Nephron progenitor cell (in vitro differentiated cells): ENCODE measurements at places on chromosomes 11 and 22.

DNA sequence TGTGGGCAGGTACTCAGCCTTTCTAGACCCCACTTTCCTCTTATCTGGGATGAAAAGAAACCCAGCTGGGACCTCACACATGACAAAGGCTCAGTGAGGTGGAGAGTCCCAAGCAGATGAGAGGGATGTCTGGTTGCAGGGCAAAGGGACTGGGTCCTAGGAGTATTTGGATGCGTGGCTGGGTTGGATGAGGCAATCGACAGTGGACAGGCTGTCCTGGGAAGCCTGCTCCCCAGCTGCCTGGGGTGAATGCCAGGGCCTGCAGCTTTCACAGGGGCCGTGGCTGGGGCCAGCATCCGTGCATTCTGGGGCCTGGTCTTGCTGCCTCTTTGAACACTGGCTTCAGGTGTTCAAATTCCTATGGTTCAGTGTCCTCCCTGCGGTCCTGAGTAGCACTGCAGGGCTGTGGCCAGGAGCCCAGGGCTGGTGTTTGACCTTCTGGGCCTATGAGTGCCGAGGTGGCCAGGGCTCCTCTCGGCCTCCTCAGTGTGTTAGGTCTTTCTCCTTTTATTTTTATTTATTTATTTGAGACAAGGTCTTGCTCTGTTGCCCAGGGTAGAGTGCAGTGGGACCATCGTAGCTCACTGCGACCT lies 65.3 kb downstream of the MCM5 start:
- DNase-seq: no peak

DNA sequence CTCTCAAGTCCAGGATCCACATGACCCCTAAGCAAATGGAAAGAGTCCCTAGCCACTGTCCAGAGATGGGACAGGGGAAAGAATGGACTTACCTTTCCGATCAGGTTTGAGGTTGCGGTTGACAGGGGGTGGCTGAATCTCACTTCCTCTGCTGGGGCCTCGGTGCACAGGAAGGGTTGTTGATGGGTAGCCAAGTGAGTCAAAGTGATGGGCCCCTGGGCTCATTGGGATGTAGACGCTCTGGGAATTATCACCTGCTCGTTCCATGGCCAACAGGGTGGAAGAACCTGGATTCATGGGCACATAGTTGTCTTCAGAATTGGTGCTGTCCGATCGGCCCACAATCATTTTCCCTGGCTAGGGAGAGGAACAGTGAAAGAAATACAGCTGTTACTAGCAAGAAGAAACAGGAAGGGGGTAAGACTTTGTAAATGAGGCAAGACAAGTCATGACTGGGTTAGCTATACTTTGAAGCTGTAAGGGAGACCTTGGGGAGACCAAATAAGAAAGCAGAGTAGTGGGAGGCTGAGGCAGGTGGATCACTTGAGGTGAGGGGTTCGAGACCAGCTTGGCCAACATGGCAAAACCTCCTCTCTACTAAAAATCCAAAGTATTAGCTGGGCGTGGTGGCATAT lies 34.7 kb downstream of the USP35 start:
- no peak for DNase-seq

DNA sequence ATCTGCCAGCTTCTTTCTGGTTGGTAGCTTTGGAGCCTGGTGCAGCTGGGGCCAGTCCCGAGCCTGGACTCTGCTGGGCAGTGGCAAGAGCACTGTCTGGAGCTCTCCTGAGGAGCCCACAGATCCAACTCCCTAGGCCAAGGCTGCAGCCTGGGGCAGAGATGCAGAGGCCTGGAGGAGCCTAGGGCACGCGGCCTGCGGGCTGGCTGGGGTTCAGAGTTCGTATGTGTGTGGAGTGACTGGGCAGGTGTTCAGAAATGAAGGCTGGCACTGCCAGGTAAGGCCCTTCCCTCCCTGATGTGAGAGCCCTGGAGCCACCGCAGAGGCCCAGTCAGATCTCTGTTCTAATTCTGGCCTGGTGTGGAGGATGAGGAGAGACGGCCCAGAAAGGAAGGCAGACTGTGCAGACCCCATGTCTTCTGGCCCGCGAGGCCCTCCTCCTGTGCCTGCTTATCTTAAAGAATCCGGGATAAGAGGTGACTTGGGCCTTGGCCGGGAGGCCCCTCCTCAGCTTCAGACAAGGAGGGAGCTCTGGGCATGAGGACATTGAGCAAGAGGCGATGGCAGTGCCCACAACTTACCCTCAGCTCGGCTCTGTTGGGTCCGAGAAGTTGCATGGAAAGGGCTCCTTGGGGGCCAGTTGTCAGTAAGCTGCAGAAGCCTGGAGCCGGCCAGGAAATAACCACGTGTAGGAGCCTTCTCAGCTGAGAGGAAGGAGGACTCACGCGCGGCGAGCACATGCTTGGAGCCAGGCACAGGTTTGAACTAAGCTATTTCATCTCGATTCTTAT lies 62.2 kb upstream of the B3GAT1 start:
- DNase-seq: no peak

GRCh38 chr11:72816404-72816990 lies 2.3 kb downstream of the ATG16L2 start:
- DNase-seq: no peak

DNA sequence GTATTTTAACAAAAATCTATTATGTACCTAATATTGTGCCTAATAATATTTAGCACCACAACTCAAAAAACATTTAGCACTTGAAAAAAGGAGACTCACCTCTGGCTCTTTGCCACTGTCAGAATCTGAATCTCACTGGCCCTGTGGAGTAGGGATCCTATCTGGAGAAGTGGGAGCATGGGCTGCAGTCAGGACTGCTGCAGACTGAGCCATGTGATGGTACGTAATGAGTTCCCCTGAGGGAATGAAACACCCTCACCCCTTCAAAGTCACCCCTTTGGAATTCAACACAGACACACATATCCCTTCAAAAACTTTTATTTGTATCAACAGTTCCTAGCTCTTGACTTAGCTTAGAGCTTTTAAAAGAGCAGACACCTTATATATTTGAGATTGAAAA lies 6.5 kb downstream of the PTPMT1 start:
- DNase-seq: no peak

DNA sequence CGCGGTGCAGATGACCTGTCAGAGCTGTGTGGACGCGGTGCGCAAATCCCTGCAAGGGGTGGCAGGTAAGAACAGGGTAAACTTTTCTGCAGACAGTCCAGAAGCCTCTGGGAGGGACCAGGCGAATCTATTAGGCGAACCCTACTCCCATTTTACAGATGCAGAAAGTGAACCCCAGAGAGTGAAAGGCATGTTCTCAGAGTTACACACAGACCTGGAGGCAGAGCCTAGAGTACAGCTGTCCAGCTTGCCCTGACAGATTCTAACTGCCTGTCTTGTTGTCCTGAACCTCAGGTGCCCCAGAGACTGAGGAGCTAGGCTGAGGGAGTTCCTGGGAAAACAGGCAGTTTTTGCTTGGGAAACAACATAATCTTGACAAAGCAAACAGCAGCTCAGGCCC lies 665 bp downstream of the CCS start:
- no peak for DNase-seq

- no peak for DNase-seq
Observed at GRCh38 chr11:80862011-80862410, 1421.2 kb upstream of the TENM4 start.

- DNase-seq: no peak
Observed at GRCh38 chr11:41779401-41779960, 320.0 kb upstream of the LRRC4C start.

DNA sequence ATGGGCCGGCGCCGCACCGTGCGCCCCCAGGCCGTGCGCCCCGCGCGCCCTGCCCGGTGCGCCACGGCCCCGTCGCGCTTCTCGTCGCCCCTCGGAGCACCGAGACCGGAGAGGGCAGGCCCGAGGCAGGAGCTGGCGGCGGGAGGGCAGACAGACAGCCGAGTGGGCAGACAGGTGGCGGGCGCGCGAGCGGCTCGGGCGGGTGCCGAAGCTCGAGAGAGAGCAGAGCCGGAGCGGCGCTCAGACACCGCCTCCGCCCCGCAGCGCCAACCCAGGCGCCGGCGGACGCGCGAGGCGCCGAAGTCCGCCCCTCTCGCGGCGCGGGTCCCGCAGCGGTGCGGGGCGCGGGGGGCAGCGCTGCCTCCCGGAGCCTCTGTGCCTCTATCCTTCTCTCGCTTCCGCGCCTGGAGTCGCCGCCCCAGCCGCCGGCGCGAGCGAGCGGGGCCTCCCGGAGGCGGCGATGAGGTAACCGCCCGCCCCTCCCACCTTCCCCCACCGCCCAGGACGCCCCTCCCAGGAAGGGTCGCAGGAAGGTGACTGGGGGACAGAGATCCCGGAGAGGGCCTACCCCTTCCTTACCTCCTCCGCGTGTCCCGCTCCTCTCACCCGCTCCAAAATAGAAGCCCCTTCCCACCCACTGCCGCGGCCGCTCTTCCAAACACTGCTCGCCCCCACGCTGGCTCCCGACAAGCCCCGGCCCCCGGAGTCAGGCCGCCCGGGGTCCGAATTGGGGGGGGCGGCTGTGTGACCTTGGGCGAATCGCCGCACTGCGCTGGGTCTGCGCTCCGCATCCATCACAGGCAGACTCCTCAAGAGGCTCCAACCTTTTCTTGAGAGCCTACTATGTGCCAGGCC lies at the start of gene RASL10A:
Gene RASL10A (minus strand): TSS at position 412 of the 855 bp plus-strand sequence. CDS start 451 bp downstream, outside the sequence.
- peak; percentile 57 for DNase-seq

DNA sequence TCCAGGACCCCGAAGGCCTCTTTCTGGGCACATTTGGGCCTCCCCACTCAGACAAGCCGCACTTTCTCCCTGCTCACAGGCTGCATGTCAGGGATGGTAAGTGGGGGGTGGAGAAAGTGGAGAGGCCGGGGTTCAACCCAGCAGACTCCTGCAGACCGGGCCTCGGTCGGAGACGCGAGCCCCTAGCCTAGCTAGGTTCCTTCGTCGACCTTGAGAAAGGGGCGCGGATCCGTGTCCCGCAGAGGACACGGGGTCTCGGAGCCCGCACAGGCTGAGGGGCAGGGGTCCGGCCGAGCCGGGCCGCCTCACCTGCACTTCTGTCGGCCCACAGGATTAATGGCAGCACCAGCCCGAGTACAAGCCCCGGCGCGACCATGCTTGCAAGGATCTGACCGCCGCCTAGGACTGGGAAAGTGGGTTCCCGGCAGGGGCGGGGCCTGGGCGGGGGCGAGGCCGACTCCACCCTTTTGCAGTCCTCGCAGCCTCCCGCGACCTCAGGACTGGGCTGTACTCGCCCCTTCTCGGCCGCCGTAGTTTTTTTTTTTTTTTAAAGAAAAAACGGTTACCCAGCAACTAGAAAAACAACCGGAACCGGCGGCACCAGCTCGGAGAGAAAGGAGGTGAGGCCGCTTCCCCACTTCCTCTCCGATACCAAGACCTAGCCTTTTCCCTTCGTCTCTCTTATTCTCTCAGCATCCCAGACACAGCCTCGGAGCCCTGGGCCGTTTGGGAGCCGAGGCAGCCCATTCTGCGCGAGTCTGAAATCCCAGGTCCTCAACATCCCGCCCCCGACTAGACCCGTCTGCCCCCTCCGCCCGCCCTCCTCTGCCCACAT lies at the start of the genes SIAE and SPA17:
Gene SIAE (minus strand): TSS at position 407 of the 835 bp plus-strand sequence. CDS start 31 bp downstream, at position 376.
Gene SPA17 (plus strand): TSS at position 572 of the 835 bp plus-strand sequence. CDS start 1,361 bp downstream, outside the sequence.
- DNase-seq: peak; percentile 95

DNA sequence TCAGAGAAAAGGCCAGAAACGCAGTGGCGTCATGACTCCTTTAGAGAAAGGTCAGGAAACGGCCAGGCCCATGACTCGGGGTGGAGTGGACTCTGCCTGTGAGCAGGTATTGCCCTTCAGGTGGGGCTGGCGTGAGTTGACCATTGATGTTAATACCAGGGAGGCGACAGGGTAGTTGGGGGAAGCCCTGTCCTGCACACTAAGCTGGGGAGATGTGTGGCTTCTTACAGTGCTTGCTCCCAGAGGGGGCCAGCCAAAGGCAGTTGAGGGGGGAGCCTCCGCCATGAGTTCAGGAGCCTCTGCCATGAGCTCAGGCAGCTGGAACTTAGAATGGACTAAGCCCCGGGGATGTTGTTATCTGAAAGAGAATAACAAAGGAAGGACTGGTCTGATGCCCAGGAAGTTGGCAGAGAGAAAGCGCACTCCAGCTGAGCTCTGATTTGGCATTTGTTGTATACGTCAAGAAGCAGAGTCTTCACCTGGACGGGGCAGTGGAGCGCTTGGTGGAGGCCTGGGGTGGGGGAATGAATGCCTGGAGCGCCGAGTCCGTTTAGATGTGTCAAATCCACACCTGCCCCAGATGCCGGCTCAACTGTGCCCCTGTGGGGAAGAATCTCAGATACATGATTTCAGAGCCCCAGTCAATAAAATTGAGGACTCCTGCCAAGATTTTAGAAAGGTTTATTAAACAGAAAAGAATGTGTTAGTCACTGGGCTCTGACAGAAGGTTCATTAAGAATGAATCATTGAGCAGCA lies 222.5 kb downstream of the TBC1D22A start:
- no peak for DNase-seq

- no peak for DNase-seq
Observed at GRCh38 chr22:30893434-30894370, 74.9 kb downstream of the MORC2 start.

DNA sequence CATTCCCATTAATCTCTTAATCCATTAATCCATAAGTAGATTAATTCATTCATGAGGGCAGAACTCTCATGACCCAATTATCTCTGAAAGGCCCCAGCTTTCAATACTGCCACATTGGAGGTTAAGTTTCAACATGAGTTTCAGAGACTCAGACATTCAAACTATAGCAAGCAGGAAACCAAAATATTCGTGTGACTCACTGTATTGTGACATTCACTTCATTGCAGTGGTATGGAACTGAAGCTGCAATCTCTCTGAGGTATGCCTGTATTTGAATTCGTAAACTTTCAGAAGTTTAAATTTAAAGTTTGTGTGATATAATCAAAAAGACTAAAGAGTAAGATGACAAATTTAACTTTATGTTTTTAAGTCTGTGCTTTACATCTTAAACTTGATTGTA lies 2.9 kb upstream of the OR52J3 start:
- DNase-seq: no peak

GRCh38 chr22:48835857-48836672 lies 991.6 kb downstream of the BRD1 start:
- DNase-seq: no peak

DNA sequence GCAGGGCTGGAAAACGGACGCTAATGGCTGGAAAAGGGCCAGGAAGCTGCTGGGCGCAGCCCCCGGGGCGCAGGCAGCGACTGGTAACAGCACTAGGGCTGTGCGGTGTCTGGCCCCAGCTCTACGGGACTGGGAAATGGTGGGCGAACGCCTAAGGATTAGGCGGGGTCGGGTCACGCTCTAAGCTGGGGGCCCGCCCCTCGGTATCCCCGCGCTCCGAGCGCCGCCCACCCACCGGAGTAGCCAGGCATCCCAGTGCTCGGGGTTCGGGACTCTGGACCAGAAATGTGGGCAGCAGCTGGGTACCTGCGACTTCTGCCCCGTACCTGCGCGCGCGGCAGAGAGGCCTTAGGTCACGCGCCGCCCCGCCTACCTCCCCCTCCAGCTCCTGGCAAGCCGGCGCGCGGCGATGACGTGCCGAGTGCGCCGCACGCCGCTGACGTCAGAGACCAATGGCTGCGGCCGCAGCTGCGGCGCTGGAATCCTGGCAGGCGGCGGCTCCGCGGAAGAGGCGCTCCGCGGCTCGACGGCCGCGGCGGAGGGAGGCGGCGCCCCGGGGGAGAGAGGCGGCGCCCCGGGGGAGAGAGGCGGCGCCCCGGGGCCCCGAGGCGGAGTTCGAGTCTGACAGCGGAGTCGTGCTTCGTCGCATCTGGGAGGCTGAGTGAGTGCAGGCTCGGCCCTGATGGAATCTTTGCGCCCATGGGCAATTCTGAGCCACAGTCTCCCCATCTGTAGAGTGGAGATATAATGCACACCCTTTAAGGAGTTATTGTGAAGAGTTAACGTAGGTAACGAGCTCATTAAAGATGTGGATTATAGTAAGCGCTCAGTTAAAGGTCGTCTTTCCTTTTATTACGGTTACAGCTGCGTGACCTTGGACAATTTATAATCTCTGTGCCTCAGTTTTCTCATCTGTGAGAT lies at the start of the genes HPS4 and SRRD:
Gene HPS4 (minus strand): TSS at position 345 of the 921 bp plus-strand sequence. CDS start 2,021 bp downstream, outside the sequence.
Gene SRRD (plus strand): TSS at position 439 of the 921 bp plus-strand sequence. CDS start 14 bp downstream, at position 453.
- DNase-seq: peak; percentile 95

GRCh38 chr11:121892131-121892681 lies 223.8 kb downstream of the BLID start:
- no peak for DNase-seq

GRCh38 chr22:28714043-28714628 lies 27.5 kb downstream of the CHEK2 start:
- DNase-seq: no peak
